GM19239 (cell line): ENCODE measurements at places on chromosomes 4 and X.

DNA sequence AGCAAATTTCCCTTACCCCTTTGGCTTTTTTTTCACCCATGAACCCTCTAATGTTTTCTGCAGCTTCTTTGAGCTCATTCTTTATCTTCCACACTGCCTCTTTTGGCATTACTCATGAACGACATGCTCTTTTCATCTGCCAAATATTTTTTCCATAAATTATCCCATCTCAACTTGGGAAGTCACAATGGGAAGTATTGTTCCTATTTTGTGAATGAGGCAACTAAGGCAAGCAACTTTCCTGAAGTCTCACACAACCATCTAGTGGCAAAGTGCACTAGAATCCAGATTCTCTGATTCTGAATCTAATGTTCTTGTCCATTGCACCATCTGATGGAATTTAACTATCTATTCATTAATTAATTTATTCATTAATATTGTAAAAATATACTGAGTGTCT is 625 bp downstream of the RTL9 start:
- DNase-seq, result no peak

DNA sequence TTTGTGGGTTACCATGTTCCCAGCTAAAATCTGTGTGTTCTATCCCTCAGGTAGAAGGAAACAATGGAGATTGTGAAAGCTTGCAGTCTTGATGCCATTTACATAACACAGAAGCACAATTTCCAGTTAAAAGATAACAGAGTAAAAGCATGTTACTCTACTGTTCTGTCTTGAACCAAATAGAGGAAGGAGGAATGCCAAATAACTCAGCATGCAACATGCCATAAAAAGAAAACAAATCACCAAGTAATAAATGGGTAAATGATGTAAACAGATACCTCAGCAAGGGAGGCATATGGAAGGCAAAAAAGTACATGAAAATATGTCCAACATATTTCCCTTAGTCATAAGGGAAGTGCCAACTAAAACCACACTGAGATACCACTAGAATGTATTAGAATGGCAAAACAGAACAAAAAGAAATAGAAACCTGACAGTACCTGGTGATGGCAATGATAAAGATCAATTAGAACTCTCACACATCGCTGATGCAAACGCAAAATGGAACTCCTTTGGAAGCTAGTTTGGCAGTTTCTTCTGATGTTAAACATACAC is 502.6 kb upstream of the HS3ST1 start:
- DNase-seq, result no peak

DNA sequence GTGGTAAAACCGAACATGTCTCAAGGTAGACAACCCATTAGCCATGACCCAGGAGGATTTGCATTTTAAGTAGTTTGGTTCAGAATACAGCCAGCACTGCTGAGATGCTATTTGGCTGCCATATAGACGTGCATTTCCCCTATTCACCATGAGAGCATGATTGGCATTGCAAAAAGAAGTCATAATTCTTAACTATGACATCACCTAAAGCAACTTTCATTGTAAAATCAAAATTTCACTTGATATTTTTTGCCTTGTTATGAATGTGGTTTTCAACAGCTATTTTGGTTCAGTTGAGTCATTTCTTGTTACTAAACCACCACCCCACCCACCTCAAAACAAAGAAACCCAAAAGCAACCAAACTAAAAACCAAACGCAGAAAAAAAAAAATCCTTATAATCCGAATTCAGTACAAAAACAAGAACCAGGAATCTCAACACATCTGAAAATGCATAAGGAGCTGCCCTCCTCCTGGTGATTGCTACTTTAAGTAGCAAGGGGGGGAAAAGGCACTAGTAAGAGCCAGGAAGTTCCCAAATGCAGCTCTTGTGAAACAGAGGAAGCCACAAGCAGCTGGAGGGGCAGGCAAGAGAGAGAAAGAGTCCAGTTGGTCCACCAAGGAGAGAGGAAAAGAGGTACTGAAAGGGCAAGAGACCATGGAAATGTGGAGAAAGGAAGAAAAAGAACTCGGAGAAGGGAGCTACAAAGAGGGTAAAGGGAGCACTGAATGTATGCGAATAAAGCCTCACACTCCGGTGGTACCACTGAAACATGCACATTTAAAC is 3.1 kb downstream of the SLITRK4 start:
- no peak for DNase-seq

- no peak for DNase-seq
These were observed 172.4 kb downstream of the SLITRK2 start for GRCh38 chrX:145990051-145990450.

- no peak for DNase-seq
These were observed 30.9 kb downstream of the AR start for GRCh38 chrX:67574696-67575095.

DNA sequence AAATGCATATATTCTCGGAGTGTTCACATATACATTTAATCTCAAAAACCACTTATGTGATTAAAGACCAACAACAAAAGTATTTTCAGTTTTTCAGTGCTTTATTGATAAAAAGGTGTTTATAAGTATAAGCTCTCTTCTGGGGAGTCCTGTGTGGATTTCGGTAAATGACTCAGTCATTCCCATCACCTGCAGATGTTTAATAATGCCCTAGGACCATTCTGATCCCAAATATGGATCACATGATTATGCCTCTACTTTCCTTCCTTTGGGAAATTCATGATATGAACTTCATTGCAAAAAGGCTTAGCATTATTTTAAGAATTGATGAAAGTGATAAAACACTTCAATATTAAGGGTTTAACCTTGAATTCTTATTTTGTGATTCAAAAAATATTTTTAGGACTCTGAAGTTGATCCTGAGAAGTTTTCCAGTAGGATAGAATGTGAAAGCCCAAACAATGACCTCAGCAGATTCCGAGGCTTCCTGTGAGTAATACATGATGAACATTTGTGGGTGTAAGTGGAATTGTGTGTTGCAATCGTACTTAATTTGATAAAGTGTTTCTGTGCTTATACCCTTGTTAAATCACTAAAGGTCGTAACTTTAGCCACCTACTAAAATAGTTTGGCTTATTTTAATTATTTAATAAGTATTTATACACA is 40.2 kb downstream of the ATP10D start:
- DNase-seq, result no peak

- no peak for DNase-seq
These were observed 65.3 kb downstream of the ELOVL6 start for GRCh38 chr4:110132816-110133719.

GRCh38 chr4:134727696-134728095 is 526.1 kb upstream of the PABPC4L start:
- DNase-seq, result no peak

GRCh38 chr4:188660796-188661195 is 521.6 kb downstream of the TRIML1 start:
- no peak for DNase-seq

DNA sequence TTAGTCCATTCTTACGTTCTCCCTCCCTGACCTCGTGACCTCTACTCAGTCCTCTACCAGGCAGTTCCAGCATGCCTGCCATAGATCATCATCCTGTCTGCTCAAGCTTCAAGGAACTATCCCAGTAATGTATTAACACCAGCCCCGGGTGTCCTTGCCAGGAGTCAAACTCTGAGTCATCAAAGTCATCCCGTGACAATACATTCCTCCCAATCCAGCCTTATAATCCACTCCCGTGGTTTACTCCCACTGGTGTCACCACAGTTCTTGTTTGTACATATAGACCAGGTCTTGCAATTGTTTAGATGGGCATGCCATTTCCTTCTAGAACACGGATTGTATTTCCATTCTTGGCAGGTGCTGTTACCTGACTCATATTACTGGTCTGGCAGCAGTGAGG is 68.7 kb upstream of the TAB3 start:
- DNase-seq, result no peak

DNA sequence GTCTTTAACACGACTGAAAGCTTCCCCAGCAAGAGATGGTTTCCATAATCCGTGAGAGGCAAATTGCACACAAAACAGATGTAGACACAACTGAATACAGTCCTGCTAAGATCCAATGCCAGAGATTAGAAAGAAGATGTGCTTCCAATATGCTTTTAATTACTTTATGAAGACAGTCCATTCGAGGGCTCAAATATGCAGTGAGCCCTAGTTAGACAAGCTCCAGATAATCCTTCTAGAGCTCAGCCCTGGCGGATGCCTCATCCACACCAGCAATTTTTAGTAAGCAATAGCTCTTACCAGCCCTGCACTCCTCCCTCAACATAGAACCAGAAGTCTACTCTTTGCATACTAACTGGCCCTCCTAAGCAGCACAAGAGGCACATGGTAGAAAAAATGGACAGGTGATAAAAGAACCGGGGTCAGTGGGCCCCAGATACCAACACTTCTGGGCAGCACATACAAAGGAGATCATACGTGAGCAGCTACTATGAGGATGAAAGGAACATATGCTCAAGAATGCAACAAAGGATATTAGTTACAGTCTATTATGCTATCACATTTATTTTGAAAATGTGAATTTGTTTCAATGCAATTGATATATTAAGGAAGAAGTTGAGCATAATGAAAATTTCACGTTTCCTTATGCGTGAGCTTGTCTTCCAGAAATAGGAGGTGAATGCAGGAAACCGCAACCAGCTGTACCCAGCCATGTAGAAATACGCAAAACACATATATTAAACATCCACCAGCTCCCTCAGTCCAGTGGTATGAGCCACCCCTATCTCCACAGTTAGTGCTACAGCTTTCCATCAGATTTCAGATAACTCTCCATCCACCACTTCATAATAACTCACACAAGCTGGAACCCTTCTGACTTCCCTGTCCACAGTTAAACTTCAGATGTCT is 34.3 kb downstream of the GPC4 start:
- DNase-seq, result no peak

- no peak for DNase-seq
These were observed 127.8 kb upstream of the NOCT start for GRCh38 chr4:138887741-138888140.

DNA sequence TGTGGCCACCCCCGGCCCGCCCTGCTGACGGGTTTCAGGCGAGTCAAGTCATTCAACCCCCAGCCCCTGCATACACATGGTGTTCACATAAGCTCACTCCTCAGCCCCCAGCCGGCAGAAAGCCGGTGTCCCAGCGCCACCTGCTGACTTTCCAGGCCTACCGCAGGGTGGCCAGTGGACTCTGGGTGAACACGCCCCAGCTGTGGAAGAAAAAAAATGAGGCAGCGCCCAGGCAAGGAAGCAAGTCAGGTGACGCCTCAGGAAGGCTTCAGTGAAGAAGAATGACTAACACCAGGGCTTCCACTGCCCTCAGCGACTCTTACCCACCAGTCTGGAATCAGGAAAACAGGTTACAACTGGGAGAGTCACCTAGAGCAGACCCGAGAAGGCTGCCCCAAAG is 15.8 kb downstream of the BCAP31 start:
- no peak for DNase-seq

DNA sequence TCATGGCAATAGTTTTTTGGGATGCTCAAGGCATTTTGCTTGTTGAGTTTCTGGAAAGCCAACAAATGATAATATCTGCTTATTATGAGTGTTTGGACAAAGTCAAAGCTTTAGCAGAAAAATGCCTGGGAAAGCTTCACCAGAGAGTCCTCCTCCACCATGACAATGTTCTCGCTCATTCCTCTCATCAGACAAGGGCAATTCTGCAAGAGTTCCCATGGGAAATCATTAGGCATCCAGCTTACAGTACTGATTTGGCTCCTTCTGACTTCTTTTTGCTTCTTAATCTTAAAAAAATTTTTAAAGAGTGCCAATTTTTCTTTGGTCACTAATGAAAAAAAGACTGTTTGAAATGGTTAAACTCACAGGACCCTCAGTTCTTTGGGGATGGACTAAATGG is 136.3 kb downstream of the UBE2K start:
- no peak for DNase-seq

DNA sequence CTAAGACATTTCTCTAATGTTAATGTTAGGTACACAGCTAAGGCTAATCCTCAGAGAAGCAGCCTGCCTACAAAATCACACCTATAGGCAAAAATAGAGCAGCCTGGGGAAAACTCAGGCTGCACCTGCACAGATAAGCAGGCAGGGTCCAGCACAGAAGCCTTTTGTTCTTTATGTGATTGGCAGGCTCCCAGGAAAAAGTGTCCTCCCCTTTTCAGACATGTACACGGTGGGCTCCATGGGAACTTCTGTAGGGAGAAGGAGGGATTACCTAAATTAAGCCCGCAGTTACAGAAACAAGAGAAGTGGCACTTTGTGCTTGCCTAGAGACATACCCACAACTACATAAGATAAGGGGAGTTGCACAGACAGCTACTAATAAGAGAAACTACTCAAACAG is 4.0 kb upstream of the HSPA4L start:
- no peak for DNase-seq

GRCh38 chr4:119136546-119136945 is 914 bp downstream of the MYOZ2 start:
- DNase-seq, result no peak

DNA sequence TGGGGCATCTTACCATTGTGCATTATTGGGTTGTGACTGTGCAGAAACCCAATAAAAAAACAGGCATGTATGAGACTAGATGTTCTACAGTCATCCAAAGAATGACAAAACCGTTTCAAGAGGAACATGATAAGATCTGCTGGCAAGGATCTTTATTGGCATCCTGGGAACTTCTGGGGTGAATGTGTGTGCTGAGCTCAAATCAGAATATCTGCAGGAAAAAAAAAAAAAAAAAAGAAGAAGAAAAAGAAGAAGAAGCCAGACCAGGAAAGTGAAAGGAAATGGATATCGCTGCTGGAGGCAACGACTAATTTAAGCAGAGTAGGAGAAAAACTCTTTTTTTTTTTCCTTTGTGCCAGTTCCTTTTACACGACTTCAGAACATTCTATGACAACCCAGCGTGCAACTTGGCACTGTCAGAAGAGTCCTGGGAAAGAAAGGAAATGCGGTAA is 484.2 kb upstream of the BOD1L1 start:
- DNase-seq, result no peak

DNA sequence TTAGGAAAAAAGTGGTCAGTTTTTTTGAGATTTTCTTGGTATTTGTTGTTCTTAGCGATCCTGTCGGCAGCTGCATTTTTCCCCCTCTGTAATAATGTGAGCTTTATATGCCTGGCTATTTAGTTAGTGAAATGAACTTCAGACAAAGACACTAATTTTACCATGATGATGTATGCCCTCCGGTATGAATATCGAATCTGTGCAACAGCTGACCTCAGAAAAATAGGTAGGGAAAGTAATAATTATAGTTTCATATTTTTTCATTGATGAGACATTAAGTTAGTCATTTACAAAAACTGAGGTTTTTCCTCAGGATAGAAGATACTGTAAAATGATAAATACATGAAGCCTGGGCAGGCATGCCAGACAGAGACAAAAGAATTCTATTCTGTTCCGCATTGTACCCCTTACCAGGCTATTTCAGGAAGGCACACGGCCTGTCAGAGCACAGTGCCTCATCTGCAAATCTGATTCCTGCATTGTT is 155.8 kb downstream of the SHROOM3 start:
- no peak for DNase-seq
